Pulmonary artery endothelial cell (primary cell): ENCODE measurements at places on chromosomes 4 and X. TPM values are rescaled to one million over a fixed set of nuclear protein-coding genes. Genes with fewer than 3 reads are reported as not detected.
A peak's percentile ranks its signal among the peaks of the same experiment; 100 is the strongest.

DNA sequence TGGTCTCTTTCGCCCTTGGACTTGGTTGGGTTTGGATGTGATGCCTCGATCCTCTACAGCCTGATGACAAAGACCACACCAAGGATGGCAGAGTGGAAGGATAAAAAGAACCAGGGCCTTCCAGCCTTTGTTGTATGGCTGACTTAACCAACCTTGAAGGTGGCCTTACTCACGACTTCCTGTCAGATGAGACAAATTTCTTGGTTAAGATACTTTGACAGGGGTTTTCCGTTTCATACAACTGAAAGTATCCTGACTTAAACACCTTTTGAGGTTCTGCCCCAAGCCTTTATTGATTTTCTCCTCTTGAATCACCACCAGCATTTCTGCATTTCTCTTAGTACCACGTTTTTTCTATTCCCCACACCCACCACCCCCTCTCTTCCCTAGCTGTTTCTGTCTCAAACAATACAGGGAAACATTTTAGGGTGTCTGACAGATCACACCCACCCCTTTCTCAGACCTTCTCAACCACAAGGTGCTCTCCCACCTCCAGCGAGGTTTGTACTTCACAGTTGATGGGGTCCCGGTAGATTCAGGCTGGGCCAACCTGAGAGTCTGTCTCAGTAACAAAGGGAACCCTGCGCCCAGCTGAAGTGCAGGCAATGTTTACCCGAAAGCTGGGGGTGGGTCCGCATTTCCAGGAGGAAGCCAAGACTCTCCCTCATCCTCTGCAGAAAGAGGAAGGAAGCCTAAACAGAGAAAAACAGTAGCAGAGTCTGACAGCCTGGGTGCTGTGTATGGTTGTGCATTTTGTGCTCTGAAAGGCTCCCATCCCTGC, 5.0 kb upstream of the TSPAN5 start:
- no peak for DNase-seq

DNA sequence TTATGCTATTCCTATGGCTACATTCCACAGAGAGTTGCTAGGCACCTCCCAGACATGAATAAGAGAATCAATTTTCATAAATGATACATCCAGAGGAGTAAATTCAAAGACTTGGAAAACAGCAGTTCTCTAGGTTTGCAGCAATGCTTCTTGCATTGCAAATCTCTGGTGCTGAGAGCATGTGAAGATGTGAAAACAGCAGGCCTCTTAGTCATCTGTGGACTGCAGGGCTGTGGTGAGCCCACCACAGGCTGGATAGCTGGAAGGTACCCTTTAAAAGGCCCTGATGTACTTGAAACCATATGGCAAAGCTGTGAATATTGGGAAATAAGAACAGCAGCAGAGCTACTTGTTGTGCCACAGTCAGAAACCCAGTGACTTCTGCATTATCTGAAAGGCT, 2135.9 kb downstream of the ARAP2 start:
- no peak for DNase-seq

GRCh38 chrX:26262121-26262523, 46.2 kb downstream of the MAGEB5 start:
- DNase-seq: peak; percentile 90

DNA sequence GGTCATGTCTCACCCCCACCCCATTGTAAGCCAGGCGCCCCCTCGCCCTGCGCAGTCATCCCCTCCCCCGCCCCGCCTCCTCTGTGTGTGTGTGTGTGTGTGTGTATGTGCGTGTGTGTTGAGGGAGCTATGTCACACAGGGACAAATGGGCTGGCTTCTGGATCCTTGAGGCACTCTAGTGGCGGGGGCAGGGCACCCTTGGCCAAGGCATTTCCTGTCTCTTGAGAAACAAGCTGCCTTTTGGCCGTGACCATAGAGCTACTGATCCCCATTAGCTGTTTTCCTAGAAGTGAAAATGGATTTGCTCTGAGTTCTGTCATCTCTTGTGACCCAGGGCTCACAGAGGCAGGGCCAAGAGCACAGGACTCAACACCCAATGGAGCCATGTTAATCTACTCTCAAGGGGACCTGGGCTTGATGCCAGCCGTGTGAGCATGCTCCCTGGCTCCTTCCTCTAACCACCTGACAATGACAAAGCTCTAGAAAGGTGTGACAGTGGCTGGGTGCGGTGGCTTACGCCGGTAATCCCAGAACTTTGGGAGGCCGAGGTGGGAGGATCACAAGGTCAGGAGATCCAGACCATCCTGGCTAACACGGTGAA, 162.5 kb upstream of the BCOR start:
- DNase-seq: no peak

DNA sequence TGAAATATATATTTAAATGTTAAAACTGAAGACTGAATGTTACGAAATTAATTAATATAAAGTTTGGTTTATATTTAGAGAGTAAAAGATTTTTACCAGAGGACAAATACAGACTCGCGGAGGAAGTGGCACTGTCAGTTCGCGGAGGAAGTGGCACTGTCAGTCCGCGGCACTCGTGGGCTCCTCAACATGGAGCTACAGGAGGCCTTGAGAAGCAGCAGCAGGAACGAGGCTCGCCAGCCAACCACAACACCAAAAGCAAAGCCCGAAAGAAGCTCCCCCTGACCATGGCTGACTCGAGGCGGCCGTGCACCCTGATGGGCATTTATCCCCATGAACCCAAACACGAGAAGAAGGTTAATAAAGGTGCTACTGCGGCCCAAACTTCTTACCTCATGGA, 125.3 kb upstream of the PABPC4L start:
- no peak for DNase-seq

GRCh38 chr4:107837776-107838618, 13.3 kb downstream of the SGMS2 start:
- DNase-seq: no peak

DNA sequence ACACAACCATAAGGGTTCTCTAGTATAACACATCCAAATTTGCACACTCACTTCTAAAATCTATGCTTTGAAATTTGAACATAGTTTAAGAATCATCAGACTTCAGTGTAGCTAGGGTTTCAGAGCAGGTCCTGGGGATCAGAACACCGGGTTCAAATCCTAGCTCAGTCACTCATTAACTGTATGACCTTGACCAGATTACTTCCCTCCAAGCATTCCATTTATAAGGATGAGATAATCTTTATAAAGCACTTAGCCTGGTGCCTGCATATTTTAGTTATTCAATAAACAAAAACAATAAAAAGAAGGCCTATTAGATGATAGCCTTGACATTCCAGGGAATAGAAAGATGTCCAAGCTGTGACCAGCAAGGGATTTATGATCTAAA, 4.8 kb upstream of the STBD1 start:
- DNase-seq: no peak

Gene HTN3
- total RNA-seq: not detected in 2 replicates

Gene SSX2B
- not detected in 2 replicates for total RNA-seq

Gene MAGEA8
- total RNA-seq: not detected in 2 replicates

Gene NUP54
- 61.2 and 72.6 TPM in 2 replicates for total RNA-seq
